ENCODE measurements at places on chromosomes 5 and 9. TPM values are rescaled to one million over a fixed set of nuclear protein-coding genes. Genes with fewer than 3 reads are reported as not detected.
A peak's percentile ranks its signal among the peaks of the same experiment; 100 is the strongest.

DNA sequence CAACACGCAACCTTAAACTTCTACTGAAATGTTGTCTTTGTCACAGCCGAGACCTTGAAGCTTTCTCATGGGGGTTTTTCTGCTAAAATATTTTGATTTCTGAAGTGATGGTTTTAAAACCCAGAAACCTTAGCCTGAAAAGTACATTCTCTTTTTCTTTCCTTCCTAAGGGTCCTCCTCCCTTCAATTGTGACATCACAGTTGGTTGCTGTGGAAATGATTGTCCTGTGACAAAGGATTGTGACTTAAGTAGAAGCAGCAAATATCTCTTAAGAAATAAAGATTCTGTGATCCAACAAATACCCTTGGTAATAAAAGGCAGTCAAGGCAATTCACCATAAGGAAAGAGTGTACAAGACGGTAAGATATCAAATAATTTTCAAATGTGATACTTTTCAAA, 125.2 kb downstream of the SEMA6A start:
- peaks cover 14% of the 10 kb centered on the region for H3K4me1 ChIP-seq
- no peaks in the 10 kb centered on the region for H3K27me3 ChIP-seq
- DNase-seq, result no peak
- H3K4me3 ChIP-seq, result no peak overlapping the region

GRCh38 chr9:107870927-107871680, 381.5 kb upstream of the KLF4 start:
- no peak overlapping the region for H3K4me3 ChIP-seq
- no peaks in the 10 kb centered on the region for H3K36me3 ChIP-seq
- no peak overlapping the region for H3K27ac ChIP-seq
- no peak for DNase-seq
- H3K4me1 ChIP-seq, result no peaks in the 10 kb centered on the region
- H3K27me3 ChIP-seq, result peaks cover 59% of the 10 kb centered on the region

GRCh38 chr9:134950386-134951210, 32.9 kb upstream of the FCN1 start:
- H3K4me3 ChIP-seq, result no peak overlapping the region
- no peaks in the 10 kb centered on the region for H3K4me1 ChIP-seq
- no peaks in the 10 kb centered on the region for H3K27me3 ChIP-seq
- no peak for DNase-seq
- no peaks in the 10 kb centered on the region for H3K36me3 ChIP-seq

The IRX2 gene
- 2.8 TPM for total RNA-seq

- H3K27me3 ChIP-seq, result no peaks in the 10 kb centered on the region
- H3K4me3 ChIP-seq, result peak overlapping the region; percentile 57
- peaks cover 15% of the 10 kb centered on the region for H3K4me1 ChIP-seq
- H3K36me3 ChIP-seq, result peaks cover 40% of the 10 kb centered on the region
- peak; percentile 87 for DNase-seq
These were observed 8.7 kb downstream of the SERINC5 start for GRCh38 chr5:80246995-80247729.

- H3K4me1 ChIP-seq, result peaks cover 18% of the 10 kb centered on the region
- H3K36me3 ChIP-seq, result peaks cover 75% of the 10 kb centered on the region
- no peak overlapping the region for H3K4me3 ChIP-seq
- DNase-seq, result no peak
- H3K27me3 ChIP-seq, result no peaks in the 10 kb centered on the region
- H3K27ac ChIP-seq, result no peak overlapping the region
These were observed 112.2 kb downstream of the ZNF608 start for GRCh38 chr5:124634228-124634739.

- H3K4me1 ChIP-seq, result no peaks in the 10 kb centered on the region
- H3K27ac ChIP-seq, result peak overlapping the region; percentile 3
- peaks cover 47% of the 10 kb centered on the region for H3K27me3 ChIP-seq
- H3K36me3 ChIP-seq, result no peaks in the 10 kb centered on the region
- H3K4me3 ChIP-seq, result peak overlapping the region; percentile 84
These were observed 370 bp upstream of the CDH6 start for GRCh38 chr5:31193116-31193515.

The ADAMTS16 gene
- 11.1 TPM for total RNA-seq

The PDE8B gene
- total RNA-seq, result 1.8 TPM

DNA sequence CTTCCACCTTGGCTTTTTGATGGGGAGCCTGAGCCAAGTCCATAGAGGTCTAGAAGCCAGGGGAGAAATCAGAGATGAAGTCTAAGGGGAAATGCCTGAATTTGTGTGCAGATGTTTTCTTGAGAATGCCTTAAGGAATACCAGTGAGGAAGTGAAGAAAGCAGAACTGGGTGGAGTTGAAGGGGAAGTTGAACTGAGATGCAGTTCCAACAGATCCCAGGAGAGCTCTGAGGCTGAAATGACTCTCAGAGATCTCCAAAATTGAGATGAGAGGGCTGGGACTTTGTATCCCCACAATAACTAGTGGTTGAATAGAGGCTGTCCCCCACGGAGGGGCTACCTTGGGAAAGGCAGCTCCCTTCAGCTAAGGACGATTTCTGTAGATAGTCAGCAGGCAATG, 197.1 kb downstream of the ZNF462 start:
- H3K4me1 ChIP-seq, result no peaks in the 10 kb centered on the region
- H3K36me3 ChIP-seq, result no peaks in the 10 kb centered on the region
- H3K4me3 ChIP-seq, result no peak overlapping the region

DNA sequence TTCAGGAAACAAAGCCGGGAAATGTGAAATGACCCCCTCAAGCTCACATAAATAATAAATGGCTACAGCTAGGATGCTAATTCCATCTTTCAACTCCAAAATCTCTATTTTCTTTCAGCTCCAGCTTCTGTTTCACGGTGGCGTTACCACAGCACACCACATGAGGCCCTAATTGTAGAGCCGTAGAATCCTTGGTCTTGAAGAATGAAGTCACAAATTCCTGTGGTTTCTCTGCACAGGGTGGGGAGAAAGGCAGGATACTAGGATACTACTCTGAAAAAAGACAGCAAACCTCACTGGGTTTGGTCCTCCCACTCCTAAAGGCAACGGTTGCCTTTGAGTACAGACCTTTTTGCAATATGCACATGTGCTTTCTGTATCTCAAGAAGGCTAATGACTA, 13.9 kb upstream of the RARS1 start:
- no peak for DNase-seq
- no peak overlapping the region for H3K27ac ChIP-seq
- H3K4me3 ChIP-seq, result no peak overlapping the region
- no peaks in the 10 kb centered on the region for H3K27me3 ChIP-seq
- H3K4me1 ChIP-seq, result no peaks in the 10 kb centered on the region

- no peak overlapping the region for H3K27ac ChIP-seq
- H3K36me3 ChIP-seq, result peaks cover 31% of the 10 kb centered on the region
- peak; percentile 50 for DNase-seq
These were observed 2.3 kb upstream of the IARS1 start for GRCh38 chr9:92295827-92296258.

DNA sequence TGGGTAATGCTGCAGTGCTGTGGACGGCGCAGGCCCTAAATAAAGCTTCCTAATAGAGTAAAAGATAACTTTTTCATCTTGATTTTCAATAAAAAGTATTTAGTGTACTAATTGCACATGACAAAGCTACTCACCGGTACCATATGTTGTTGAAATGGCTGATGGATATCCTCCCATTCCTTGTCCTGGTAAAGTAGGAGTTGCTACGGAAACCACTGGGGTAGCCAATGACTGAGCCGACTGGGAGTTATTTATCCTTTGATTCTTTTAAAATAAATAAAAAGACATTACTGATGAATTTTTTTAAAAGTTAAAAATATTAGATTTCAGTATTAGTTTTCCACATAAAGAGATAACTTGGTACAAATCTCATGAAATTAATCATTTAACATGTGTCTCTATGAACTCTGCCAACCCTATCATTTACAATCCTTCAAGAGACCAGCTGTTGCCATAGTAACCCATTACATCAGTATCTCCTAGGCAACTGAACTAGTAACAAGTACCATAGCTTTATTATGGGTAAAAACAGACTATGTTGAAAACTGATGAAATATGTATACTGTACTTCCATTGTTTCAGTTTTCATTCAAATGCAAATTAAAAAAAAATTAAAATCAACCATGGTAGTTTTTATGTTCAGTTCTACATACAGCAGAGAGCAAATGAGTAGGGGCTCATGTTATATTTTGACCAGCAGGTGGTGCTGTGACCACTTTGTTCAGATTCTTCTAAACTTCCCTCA, 153.7 kb downstream of the MEF2C start:
- H3K4me1 ChIP-seq, result no peaks in the 10 kb centered on the region
- H3K4me3 ChIP-seq, result no peak overlapping the region
- DNase-seq, result peak; percentile 83
- H3K36me3 ChIP-seq, result no peaks in the 10 kb centered on the region
- no peak overlapping the region for H3K27ac ChIP-seq

Data from endodermal cell (in vitro differentiated cells).